ENCODE measurements at places on chromosomes 4 and X.

DNA sequence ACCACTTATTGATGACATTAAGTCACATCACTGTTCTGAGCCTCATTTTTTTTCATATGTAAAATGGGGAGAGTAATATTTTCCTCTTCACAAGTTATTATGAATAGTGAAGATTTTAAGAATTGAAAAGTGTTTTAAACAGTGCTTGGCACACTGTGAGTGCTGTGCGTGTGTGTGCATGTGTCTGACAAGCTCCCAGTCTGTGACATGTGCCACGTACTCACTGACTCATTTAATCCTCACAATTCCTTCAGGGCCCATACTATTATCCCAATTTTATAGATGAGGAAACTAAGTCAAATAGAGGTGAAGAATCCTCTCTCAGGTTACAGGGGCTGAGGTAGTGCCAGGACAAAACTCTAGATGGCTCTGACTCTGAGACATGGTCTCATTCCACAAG is 114.1 kb upstream of the NWD2 start:
- no peak for DNase-seq

GRCh38 chr4:41709844-41710481 is 38.6 kb downstream of the PHOX2B start:
- peak; percentile 20 for DNase-seq

DNA sequence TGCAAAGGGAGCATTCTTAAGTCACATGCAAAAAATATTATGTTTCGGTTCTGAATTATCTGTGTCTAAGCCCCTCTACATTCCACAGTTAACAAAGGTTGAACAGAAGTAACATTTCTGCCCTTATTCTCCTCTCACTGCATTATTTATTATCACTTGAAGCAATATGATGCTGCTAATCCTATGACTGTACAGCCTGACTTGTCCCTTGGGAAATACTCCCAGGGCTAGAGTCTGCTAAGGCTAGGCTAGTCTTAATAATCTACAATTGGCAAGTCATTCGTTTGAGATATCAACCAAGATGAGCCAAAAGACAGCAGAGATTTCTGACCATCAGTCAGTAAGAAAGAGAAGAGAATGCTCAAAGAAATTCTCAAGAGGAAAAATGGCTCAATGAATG is 226.9 kb upstream of the HCCS start:
- DNase-seq = peak; percentile 83

DNA sequence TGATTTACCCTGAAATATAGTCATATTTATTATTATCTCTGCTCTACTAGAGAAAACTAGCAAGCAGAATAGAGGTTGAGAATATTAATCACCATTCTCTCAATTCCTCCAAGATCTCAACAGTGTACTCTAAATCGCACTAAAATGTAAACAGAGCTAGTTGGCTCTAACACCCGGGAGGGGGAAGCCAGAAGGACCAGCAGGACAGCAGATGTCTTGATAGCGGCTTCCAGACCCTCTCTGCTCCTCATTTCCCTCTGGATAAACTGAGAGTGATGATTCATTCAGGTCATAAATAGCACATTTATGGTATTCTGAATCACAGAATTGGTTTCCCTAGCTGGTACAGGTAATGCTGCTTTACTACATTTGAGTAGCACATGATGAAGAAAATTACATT is 82.5 kb downstream of the TBC1D9 start:
- DNase-seq = peak; percentile 10

DNA sequence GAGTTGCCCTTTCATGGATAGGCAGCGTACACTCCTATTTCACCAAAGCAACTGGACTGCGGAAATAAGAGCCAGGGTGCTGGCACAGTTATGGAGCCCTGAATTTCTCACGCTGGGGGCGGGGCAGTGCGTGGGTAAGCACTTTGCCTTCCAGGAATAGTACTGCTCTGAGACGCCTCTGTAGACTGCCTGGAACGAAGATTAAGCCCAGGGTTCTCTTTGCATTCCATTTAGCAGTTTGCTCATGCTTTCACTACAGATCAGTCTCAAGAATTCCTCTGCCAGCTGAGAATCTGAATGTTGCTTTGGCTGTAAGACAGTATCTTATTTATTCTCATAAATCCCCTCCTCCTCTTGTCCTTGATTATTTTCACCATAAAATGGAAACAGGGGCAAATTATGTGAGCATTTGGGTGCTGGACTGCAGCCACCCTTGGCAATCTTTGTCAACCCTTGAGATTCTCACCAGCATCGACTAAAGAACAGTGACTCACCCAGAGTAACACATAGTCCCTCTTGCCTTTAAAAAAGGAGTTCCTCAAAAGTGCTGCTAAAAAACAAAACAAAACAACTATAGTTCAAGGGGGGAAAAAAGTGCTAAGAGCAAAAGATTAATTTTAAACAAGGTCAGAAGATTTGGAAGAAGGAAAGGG is 88.9 kb upstream of the CITED1 start:
- DNase-seq = peak; percentile 59

DNA sequence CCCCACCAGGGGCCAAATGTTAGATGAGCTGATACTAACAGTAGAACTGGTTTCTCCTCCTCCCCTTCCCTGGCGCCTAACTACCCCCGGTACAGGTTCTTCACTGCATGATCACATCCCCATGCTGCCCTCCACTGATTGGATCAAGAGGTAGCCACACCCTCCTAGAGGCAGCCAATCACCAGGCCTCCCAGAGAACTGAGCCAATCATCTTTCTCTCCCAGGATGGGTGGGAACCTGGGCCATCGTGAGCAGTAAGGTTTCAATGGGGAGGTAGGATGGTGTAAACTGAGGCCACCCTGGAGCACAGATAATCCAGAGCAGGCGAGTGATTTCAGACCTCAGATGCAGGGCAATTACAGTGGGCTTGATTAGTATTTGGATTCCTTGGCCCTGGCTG is 64.2 kb downstream of the PPP2R2C start:
- no peak for DNase-seq

- DNase-seq = no peak
Measured at GRCh38 chrX:102043380-102043779, 82.1 kb upstream of the TCEAL2 start.

- no peak for DNase-seq
Measured at GRCh38 chr4:104589264-104589868, 94.7 kb upstream of the CXXC4 start.

GRCh38 chr4:4995103-4995907 is 24.0 kb downstream of the CYTL1 start:
- DNase-seq = peak; percentile 72

DNA sequence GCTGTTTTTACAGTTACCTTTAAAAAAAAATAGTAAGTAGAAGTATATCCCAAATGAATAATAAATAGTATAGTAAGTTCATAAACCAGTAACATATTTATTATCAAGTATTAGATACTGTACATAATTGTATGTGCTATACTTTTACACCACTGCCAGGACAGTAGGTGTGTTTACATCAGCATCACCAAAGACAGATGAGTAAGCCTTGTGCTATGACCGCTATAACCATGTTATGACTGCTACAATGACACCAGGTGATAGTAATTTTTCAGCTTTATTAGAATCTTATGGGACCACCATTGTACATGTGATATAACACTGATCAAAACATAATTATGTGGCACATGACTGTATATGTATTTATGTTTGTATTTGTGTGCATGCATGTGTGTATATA is 27.3 kb downstream of the PABPC4L start:
- DNase-seq = no peak

- peak; percentile 33 for DNase-seq
Measured at GRCh38 chrX:25028726-25029125, 13.0 kb upstream of the ARX start.

DNA sequence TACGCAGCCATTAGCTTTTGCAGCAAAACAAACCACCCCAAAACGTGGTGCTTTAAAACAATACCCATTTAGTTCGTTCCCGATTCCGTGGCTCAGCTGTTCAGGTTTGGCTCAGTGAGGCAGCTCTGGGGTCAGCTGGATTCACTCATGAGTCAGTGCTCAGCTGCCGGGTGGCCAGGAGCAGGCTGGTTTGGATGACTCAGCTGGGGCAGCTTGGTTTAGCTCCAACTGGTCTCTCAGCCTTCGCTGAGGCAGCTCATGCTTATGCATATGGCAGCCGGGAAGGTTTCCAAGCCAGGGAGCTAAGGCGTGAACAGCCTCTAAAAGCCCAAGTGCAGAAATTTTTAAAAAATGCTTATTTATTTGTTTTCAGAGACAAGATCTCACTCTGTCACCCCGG is 13.3 kb upstream of the CD99 start:
- peak; percentile 97 for DNase-seq

- DNase-seq = no peak
Measured at GRCh38 chr4:30760551-30760950, 40.4 kb downstream of the PCDH7 start.

GRCh38 chr4:129550281-129550785 is 454.4 kb downstream of the C4orf33 start:
- DNase-seq = no peak

- DNase-seq = peak; percentile 50
Measured at GRCh38 chrX:2691543-2692220, 587 bp downstream of the CD99 start.

GRCh38 chr4:8328456-8328855 is 58.9 kb downstream of the HTRA3 start:
- no peak for DNase-seq

DNA sequence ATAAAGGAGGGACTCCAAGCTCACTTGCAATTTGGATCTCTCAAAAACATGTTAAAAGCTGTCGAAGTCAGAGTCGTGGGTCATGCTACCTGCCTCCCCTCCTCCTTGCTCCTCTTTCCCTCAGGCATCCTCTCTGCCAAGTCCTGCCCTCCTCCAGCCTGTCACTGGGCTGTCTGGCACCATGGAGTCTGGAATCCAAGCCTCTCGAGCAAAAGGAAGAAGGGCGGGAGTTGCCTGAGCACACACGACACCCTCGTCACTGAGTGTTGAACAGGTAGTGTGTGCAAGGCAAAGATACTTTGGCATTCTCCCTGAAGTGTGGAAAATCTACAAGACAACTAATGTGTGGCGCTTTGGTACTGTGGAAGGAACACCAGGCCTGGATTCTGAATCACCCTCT is 62.2 kb downstream of the HAUS3 start:
- no peak for DNase-seq

- DNase-seq = no peak
Measured at GRCh38 chr4:107734120-107734519, 14.1 kb upstream of the PAPSS1 start.

DNA sequence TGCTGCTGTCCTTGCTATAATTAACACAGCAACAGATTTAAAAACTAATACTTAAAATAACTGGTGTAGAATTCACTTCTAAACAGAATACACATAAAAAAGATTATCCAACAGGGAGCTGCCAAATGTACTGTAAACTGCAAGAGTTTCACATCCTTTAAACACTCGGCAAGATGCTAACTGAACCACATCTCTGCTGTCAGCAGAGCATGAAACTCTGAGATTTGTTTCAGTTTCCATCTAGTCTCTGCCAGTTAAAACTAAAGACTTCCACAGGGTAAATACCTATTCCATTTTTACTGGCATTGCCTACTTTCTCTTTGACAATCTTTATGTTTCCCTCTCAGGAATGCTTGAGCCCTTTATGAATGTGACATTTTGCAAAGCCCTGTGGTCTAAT is 127.7 kb downstream of the SLC7A11 start:
- no peak for DNase-seq

- no peak for DNase-seq
Measured at GRCh38 chrX:7120878-7121219, 26.7 kb upstream of the STS start.

GRCh38 chr4:166293556-166293955 is 420.5 kb downstream of the TLL1 start:
- peak; percentile 57 for DNase-seq

DNA sequence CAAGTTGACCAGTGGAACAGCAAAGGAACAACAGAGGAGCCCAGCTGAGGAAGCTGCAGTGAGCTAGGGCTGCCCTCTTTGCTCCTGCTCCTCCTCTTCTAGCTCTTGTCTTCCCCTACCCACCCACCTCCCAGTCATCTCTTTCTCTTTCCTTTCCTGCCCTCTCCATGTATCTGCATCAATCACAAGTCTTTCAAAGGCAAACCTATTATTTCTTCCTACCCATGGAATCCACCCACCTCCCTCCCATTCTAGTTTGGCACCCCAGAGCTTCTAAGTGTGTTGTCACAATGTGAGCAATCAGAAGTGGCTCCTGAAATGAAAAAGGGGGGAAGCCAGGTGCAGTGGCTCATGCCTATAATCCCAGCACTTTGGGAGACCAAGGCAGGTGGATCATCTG is 69.3 kb downstream of the TSC22D3 start:
- DNase-seq = no peak

GRCh38 chr4:94345266-94345665 is 2.6 kb upstream of the HPGDS start:
- no peak for DNase-seq

- no peak for DNase-seq
Measured at GRCh38 chrX:149992918-149993317, 54.6 kb upstream of the EOLA2 start.

DNA sequence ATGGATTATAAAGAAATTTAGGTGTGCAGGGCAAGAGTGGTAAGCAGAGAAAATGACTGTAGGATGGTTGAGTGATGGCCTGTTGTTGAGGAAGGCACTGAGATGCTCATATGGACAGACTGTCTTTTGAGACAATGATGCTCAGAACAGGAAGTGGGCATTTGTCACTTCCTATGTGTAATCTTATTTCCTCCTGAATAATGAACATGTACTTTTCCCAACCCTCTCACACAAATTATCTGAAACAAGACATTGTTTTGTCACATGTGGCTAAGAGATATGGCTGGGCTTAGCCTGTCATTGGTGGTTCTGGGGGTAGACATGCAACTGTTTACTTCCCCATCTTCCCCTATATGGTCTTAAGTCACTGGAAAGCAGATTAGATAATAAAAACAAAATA is 240.5 kb downstream of the CFAP47 start:
- no peak for DNase-seq

- no peak for DNase-seq
Measured at GRCh38 chrX:43717161-43717560, 61.1 kb downstream of the MAOA start.

DNA sequence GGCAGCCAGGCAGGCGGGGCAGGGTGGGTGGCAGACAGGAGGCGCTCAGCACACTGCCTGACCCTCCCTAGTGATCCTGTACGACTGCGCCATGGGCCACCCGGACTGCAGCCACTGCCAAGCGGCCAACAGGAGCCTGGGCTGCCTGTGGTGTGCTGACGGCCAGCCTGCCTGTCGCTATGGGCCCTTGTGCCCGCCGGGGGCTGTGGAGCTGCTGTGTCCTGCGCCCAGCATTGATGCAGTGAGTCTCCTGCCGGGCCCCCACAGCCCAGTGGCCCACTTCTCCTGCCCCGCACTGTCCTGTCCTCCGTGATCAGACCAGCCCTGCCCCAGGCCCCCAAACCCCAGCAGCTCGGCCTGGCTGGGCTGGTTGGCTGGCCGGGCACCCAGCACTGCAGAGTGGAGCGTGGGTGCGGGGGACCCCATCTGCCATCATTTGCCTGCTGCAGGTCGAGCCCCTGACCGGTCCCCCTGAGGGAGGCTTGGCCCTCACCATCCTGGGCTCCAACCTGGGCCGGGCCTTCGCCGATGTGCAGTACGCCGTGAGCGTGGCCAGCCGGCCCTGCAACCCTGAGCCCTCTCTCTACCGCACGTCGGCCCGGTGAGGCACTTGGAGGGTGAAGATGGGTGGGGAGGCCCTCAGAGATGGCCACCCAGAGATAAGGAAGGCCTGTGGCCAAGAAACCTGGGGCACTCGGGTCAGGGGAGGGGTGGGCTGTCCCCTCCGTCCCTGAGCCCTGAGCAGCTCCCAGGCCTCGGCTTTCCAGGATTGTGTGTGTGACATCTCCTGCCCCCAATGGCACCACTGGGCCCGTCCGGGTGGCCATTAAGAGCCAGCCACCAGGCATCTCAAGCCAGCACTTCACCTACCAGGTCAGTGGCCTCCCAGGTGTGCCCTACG is 7.6 kb downstream of the PLXNB3 start:
- no peak for DNase-seq

- DNase-seq = no peak
Measured at GRCh38 chr4:28443801-28444412, 1583.3 kb downstream of the STIM2 start.
